T47D (cell line): ENCODE measurements at places on chromosomes 13 and 19.

GRCh38 chr13:31891472-31891871 lies 140.1 kb upstream of the FRY start:
- DNase-seq: no peak

DNA sequence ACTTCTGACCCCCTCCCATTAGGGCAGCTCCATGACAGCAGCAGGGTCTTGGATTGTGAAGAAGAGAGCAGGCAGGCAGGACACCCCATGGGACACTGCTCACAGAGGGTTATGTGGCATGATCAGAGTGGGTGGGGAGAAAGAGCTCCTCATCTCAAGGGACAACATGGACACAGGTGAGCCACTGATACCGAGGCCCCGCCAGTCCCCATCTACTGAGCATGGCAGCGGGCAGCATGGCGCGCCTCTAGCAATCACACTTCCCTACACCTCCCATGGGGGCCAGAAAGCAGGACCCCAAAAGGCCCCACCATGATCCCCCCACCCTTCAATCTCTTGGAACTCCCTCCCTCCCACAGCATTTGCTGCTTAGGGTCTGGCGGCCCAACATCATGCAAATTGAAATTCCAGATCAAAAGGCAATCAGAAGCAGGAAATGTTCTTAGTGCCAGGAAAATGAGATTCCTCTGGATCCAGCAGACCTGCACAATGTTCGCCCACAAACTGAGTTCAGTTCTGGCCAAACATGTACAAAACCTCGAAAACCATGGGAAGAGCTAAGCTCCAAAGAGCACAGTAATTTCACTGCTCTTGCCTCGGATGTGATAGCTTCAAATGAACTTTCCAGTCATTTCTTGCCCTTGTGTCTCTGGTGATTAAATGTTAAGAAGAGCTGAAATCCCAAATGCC lies 14.8 kb downstream of the DOCK9 start:
- no peak for DNase-seq

- no peak for DNase-seq
Measured at GRCh38 chr13:39811051-39811450, 155.6 kb downstream of the COG6 start.

DNA sequence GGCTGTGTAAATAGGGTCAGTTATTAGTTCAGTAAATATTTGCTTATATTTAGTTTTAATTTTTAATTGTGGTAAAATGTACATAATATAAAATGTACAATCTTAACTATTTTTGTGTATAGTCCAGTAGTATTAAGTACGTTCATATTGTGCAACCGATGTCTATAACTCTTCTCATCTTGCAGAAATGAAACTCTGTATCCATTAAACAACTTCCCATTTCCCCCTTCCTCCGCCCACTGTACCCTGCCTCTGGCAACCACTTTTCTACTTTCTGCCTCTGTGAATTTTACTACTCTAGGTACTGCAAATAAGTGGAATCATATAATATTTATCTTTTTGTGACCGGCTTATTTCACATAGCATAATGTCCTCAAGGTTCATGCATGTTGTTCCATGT lies 24.4 kb downstream of the UBAC2 start:
- no peak for DNase-seq

GRCh38 chr13:111031531-111031961 lies 83.6 kb upstream of the ARHGEF7 start:
- no peak for DNase-seq

- DNase-seq: no peak
Measured at GRCh38 chr13:36513266-36513665, 81.0 kb downstream of the CCNA1 start.

GRCh38 chr19:20969498-20969897 lies 46.4 kb downstream of the ZNF85 start:
- DNase-seq: peak; percentile 57

GRCh38 chr13:31862828-31863227 lies 123.5 kb downstream of the RXFP2 start:
- no peak for DNase-seq

DNA sequence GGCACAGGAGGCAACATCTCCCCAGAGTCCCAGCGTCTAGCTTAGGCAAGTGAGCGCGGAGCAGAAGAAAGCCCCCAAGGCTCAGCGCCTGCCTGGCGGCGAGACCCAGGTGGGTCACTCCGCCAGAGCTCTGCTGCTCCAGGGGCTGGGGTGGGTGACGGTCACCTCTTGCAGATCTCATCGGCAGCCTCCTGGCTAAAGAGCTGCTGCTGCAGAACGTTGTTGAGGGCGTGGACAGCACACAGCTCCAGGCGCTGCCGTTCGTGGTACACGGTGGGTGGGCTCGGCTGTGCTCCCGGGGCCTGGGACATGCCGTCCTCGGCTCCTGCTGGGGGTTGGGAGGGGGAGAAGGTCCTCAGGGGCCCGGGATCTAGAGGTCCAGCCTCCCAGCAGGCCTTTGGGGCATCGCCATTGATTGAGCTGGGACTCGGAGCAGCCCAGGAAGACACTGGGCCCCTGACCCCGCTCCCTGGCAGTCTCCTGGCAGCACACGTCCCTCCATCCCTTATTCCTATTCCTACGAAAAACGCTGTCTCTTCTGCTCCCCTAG lies 795 bp downstream of the JOSD2 start:
- DNase-seq: no peak

DNA sequence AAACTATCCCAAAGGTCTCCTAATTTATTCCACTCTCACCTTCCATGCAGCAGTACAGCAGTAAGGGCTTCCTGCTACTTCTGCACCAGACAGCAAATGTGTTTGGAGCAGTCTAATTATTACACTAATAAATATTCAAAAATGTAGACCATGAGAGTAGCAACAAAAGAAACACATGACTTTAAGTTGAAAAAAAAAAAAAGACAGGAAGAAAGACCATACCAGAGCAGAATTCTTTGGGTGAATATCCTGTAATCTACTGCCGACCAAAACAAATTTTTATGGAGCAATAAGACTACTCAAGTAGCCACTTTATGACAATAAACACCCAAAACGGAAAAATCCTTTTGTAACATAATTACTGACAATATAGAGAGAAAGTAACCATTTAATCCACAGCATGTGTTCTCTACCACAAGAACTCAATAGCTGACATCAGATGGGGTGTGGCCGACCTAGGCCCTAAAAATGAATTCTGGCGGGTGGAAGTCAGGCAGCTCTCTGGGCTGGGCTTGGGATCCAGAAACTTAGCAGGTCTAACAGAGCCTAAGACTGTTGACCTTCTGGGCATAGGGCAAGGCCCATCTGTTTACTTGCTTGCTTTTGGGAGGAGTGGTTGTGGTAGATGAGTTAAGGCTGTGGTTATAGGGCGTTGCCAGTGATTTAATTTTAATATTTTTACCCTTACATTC lies 4.6 kb downstream of the KLF12 start:
- DNase-seq: no peak

DNA sequence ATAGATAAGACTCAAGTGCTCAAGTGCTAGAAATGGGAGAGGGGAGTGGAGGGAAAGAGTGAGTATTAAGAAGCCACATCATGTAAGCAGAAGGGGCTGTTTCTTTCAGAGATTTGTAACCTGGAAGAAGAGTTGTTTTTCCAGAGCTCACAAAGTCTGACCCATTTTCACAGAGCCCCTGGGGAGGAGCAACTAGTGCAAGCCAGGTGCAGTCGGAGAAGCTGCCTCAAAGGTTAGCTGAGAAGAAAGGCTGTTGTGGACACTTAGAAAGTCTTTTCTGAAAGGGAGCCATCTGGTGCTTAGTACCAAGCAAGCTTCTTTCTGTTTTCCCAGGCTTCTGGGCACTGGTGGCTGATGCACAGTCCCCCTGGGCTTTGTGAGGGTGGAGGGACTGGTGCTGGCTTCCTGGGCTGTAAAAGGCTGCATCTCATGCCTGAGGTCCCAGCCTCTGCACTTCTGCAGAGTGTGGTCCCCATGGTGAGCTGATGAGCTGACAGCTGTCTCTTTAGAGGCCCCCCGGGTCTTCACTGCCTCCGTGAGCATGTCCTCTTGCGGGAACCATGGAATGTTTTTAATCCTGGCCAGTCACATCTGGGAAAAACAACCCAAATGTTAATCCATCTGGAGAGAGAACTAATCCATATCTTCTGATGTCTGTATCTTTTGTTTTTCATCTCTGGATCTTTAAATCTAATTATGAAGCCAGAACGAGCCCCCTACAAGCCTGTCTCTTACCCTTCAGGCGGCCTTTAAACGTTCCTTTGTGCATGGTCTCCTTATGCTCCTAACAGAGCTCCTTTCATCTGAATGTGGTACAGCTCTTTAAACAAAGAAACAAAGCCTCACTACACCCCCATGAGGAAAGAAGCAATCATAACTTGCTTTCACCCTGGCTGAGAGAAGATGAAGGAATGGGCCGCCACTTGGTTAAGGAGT lies 40.2 kb downstream of the OLFM4 start:
- no peak for DNase-seq

GRCh38 chr13:41418027-41418426 lies 39.3 kb upstream of the RGCC start:
- DNase-seq: no peak

DNA sequence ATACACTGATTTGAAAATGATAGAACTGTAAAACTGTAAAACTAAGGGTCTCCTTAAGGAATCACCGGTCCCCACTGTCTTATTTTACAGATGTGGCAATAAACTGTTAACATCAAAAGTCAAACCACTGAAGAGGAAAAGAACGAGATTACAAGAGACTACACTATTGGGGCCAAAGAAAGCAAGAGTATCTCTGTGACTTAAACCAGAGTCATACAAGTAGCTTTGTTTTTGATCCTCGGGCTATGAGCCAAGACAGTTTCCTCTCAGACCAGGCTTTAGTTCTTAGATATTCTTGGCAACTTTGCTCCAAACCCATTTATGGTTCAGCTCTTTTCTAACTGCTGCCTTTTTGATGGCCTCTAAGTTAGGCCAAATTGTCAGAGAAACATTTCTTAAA lies 113.8 kb downstream of the TBC1D4 start:
- DNase-seq: no peak

- DNase-seq: no peak
Measured at GRCh38 chr13:73870970-73871935, 263.0 kb downstream of the KLF12 start.

DNA sequence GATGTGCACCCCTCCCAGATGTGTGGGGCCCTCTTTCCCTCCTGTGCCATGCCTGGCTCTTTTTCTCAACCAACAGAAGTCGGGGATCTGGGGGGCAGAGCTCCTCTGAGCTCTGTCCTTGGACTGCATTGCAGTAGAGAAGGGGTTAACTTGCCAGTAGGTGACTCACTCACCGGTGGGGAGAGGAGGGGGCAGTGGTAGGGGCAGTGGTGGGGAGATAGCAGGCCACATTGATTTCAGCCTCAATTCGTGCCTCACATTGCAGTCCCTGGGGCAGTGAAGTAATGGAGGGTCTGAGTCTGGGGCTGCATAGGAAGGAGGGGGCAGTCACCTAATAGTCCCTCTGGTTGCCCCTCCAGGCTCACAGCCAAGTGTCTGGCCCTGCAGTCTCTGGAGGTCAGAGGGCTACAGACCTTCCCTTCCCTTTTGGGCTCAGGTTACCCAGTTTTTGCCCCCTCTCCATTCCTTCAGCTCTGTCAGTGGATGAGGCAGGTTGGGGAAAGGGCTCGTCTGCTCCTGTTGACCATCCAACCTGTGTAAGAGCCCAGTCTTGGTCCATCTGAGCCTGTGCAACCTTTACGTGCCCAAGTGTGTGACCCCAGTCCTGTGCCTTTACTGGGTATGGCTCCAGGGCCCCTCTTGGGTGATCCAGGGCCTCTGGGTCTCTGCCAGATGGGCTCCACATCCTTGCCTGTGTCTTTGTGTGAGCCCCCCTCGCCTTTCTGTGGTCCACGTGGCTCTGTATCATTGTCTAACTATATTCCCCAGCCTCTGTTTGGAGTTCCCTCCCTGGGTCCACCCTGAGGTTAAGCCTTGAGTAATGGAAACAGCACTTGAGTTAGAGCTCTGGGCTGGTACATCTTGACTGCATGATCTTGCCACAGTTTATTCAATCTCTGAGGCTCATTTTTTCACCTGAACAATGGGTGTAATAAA lies 13.0 kb downstream of the CIC start:
- no peak for DNase-seq

DNA sequence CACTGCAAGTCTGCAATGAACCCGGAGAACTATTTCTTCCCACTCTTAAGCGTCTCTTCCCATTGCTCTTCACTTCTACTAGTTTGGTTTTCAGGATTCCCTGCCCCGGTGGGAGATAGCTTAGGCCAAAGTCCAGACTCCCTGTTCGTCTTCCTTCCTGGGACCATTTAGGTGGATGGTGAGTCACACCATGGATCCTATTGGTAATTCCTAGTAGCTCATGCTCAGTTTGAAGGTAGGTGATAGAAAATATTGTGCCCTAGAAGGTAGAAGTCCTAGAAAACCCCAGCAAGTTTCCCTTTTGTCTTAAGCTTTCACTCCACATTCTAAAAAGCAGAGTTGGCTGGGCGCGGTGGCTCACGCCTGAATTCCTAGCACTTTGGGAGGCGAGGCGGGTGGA lies 13.8 kb downstream of the CHAF1A start:
- no peak for DNase-seq

GRCh38 chr13:113816946-113817859 lies 46.7 kb downstream of the GAS6 start:
- DNase-seq: peak; percentile 88

DNA sequence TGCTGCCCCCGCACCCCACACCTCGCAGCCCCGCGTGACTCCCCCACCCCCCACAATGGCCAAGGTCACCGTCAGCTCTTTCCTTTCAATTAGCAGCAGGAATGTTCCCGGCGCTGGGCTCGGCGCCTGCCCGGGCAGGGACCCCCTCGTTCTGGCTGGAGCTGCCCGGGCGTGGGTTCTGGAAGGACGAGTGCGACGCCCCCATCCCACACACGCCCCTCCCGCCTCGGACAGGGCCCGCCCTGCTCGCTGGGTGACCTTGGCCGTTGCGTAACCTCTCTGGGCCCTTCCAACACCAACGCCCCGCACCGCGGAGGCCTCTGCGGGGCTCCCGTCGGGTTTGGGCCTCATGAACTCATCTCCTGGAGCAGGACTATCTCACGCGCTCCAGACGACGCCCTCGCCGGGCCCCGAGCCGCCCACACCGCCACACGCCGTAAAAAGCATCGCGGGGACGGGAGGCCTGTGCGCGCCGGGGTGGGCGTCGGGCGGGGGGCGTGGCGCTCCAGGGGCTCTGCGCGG lies 10.3 kb downstream of the PALM start:
- no peak for DNase-seq

DNA sequence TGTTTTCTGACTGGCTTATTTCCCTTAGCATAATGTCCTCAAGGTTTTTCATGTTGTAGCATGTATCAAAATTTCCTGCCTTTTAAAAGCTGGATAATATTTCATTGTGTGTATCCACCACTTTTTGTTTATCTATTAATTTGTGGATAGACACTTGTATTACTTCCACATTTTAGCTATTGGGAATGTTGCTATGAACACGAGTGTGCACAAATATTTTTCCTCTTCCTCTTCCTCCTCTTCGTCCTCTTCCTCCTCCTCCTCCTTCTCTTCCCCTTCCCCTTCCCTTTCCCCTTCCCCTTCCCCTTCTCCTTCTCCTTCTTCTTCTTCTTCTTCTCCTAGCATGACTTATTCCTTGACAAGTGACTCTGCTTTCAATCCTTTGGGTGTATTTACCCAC lies 51.2 kb upstream of the KL start:
- no peak for DNase-seq

DNA sequence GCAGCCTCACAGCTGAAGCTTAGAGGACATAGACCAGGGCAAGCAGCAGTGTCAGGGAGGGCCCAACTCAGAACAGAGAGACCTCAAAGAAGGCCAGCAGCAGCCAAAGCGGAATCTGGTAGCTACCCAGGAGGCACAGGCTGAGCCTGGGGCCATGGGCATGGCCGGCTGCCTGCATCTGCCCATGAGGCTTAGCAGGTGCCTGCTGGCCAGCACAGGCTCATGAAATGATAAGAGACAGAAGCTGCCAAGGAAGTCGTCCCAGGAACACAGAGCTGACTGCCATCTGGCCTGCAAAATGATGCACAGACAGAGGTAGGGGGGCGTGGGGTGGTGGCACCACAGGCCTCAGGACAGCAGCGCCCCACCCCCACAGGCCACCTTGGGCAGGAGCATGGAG lies 29.2 kb downstream of the TUBA3C start:
- no peak for DNase-seq
